Peyer's patch (tissue), 4 donors: ENCODE measurements at places on chromosomes 5 and 9.

DNA sequence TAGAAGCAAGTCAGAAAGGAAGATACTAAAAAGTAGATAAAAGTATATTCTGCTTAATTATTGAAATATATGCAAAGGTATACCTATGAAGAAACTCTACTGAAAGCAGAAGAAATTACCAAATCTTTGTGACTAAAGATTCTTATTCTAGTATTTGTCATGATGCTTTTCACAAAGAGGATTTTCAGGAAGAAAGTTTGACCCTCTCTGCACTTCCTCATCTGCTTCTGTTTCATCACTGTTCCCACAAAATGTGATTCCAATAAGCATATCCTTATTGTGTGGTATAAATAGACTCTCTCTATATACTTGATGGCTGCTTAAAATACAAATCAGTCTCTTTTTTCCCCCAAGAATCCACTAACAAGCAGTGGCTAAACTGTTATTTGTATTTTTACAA is 2139.6 kb upstream of the ACO1 start:
- no peaks in the 10 kb centered on the region for H3K27me3 ChIP-seq
- H3K36me3 ChIP-seq, result no peaks in the 10 kb centered on the region
- DNase-seq, result no peak
- no peaks in the 10 kb centered on the region for H3K4me1 ChIP-seq
- no peak overlapping the region for H3K4me3 ChIP-seq

- no peaks in the 10 kb centered on the region for H3K4me1 ChIP-seq
- H3K27ac ChIP-seq, result no peak overlapping the region
- H3K4me3 ChIP-seq, result no peak overlapping the region
- no peaks in the 10 kb centered on the region for H3K27me3 ChIP-seq
Measured at GRCh38 chr9:14327036-14327435, 13.1 kb upstream of the NFIB start.

GRCh38 chr5:78458843-78459242 is 98.4 kb downstream of the SCAMP1 start:
- H3K4me3 ChIP-seq, result no peak overlapping the region
- H3K27me3 ChIP-seq, result no peaks in the 10 kb centered on the region
- no peak for DNase-seq
- H3K27ac ChIP-seq, result no peak overlapping the region
- no peaks in the 10 kb centered on the region for H3K4me1 ChIP-seq

DNA sequence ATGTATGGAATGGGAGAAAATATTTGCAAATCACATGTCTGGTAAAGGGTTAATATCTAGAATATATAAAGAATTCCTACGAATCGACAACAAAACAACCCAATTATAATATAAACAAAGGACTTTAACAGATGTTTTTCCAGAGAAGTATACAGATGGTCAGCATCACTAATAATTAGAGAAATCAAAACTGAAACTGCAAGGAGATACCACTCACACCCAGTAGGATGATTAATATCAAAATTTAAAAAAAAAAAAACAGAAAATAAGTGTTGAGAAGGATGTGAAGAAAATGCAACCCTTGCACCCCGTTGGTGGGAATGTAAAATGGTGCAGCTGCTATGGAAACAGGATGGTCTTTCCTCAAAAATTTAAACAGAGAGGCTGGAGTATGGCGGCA is 34.6 kb upstream of the F2R start:
- H3K27ac ChIP-seq, result no peak overlapping the region
- H3K4me3 ChIP-seq, result no peak overlapping the region
- no peaks in the 10 kb centered on the region for H3K36me3 ChIP-seq
- no peaks in the 10 kb centered on the region for H3K27me3 ChIP-seq
- no peak for DNase-seq

- no peak overlapping the region for H3K4me3 ChIP-seq
- no peak overlapping the region for H3K27ac ChIP-seq
- H3K27me3 ChIP-seq, result no peaks in the 10 kb centered on the region
Measured at GRCh38 chr9:36865731-36866635, 168.1 kb downstream of the PAX5 start.

- H3K4me1 ChIP-seq, result no peaks in the 10 kb centered on the region
- H3K36me3 ChIP-seq, result peaks cover 7% of the 10 kb centered on the region
- no peak for DNase-seq
- H3K4me3 ChIP-seq, result no peak overlapping the region
- no peaks in the 10 kb centered on the region for H3K27me3 ChIP-seq
- H3K27ac ChIP-seq, result no peak overlapping the region
Measured at GRCh38 chr5:72214168-72214567, 105.9 kb downstream of the MRPS27 start.

- no peaks in the 10 kb centered on the region for H3K27me3 ChIP-seq
- H3K4me1 ChIP-seq, result no peaks in the 10 kb centered on the region
- peak; percentile 78 for DNase-seq
- H3K36me3 ChIP-seq, result no peaks in the 10 kb centered on the region
- H3K4me3 ChIP-seq, result no peak overlapping the region
Measured at GRCh38 chr9:117491491-117491890, 76.6 kb upstream of the ASTN2 start.

- H3K4me3 ChIP-seq, result no peak overlapping the region
- DNase-seq, result no peak
- H3K27ac ChIP-seq, result no peak overlapping the region
- H3K4me1 ChIP-seq, result no peaks in the 10 kb centered on the region
- H3K36me3 ChIP-seq, result no peaks in the 10 kb centered on the region
- H3K27me3 ChIP-seq, result no peaks in the 10 kb centered on the region
Measured at GRCh38 chr5:2373631-2374030, 377.8 kb downstream of the IRX2 start.

- H3K4me3 ChIP-seq, result no peak overlapping the region
- DNase-seq, result no peak
- H3K4me1 ChIP-seq, result no peaks in the 10 kb centered on the region
- no peak overlapping the region for H3K27ac ChIP-seq
- H3K27me3 ChIP-seq, result no peaks in the 10 kb centered on the region
Measured at GRCh38 chr9:78692871-78693270, 395.9 kb downstream of the PSAT1 start.

DNA sequence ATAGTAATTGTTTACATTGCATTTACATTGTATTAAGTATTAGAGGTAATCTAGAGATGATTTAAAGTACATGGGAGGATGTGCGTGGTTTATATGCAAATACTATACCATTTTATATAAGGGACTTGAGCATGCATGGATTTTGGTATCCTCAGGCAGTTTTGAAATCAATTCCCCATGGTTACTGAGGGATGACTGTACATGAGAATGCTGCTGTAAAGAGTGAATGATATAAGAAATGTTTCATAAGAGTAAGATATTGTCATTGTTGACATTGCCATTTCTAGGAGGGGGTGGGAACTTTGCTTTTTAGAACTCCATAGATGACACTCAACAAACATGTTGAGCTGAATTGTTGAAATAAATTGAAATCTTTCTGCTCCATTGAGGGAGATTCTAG is 185.0 kb downstream of the SEMA6A start:
- no peak for DNase-seq
- H3K4me1 ChIP-seq, result no peaks in the 10 kb centered on the region
- no peak overlapping the region for H3K4me3 ChIP-seq
- no peaks in the 10 kb centered on the region for H3K36me3 ChIP-seq

DNA sequence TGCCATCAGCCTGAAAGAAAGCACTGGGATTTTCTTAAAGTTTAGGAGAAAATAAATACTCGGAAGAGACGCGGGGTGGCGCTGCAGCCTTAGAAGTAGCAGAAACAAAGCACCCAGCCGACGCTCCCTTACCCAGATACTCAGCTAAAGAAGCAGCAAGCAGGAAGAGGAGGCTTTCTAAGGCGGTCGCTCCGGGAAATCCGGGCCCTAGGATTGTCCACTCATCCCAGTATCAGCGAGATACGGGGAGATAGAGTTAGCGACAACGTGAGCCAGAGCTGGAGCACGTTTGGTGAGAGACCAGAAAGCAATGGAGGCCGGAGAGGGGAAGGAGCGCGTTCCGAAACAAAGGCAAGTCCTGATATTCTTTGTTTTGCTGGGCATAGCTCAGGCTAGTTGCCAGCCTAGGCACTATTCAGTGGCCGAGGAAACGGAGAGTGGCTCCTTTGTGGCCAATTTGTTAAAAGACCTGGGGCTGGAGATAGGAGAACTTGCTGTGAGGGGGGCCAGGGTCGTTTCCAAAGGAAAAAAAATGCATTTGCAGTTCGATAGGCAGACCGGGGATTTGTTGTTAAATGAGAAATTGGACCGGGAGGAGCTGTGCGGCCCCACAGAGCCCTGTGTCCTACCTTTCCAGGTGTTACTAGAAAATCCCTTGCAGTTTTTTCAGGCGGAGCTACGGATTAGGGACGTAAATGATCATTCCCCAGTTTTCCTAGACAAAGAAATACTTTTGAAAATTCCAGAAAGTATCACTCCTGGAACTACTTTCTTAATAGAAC is at the start of gene PCDHB2:
Gene PCDHB2 (plus strand): TSS at position 135 of the 782 bp plus-strand sequence. CDS start 176 bp downstream, at position 311.
- no peaks in the 10 kb centered on the region for H3K36me3 ChIP-seq
- H3K27ac ChIP-seq, result no peak within 1 kb of the TSS
- no peak within 1 kb of the TSS for H3K4me3 ChIP-seq
- H3K27me3 ChIP-seq, result no peaks in the 10 kb centered on the region
- DNase-seq, result no peak

DNA sequence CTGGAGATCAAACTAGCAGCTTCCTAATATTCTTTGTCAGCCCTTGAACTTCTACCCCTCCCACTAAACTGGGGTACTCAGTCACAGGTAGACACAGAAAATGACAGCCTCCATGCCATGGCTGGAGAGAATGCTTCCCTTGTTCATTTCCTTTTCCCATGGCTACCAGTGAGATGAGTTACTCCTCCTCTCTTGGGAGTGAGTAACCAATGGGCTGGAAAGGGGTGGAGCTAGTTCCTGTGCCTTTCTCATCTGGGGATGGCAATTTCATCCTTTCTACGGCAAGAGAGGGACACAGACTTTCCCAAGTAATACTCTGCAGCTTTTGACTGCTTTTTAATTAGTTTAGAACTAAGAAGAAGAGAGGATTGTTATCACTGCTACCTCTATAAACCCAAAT is 1045.6 kb upstream of the WWC1 start:
- H3K4me3 ChIP-seq, result no peak overlapping the region
- H3K27me3 ChIP-seq, result no peaks in the 10 kb centered on the region
- no peak overlapping the region for H3K27ac ChIP-seq
- H3K4me1 ChIP-seq, result no peaks in the 10 kb centered on the region

DNA sequence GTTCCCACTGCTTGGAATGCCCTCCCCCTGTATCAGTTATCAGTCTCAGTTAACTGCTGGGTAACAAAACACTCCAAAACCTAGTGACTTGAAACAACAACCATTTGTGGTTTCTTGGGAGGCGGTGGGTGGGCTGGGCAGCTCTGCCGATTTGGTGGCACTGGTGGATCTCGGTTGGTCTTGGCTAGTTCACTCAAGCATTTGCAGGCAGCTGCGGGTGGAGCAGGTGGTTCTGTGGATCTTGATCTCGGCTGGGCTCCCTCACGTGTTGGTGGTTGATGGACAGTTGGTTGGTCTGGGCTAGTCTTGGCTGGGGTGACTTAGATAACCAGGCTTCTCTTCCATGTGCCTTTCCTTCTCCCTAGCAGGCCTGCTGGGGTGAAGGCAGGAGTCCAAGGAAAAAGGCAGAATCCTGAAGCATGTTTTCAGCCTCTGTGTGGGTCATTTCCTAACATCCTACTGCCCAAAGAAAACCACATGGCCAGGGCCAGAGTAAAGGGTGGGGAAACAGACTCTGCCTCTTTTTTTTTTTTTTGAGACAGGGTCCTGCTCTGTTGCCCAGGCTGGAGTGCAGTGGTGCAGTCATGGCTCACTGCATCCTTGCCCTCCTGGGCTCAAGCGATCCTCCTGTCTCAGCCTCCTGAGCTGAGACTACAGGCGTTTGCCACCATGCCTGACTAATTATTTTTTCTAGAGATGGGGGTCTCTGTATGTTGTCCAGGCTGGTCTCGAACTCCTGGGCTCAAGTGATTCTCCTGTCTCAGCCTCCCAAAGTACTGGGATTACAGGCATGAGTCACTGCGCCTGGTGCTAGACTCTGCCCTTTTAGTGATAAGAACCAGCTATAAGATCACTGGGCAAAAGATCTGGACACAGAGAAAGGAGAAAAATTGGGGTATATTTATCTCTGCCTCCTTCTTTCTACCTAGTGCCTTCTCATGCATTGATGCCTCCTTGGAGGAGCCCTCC is 183.7 kb downstream of the RGS3 start:
- no peaks in the 10 kb centered on the region for H3K27me3 ChIP-seq
- no peak overlapping the region for H3K27ac ChIP-seq
- H3K4me1 ChIP-seq, result no peaks in the 10 kb centered on the region
- no peak overlapping the region for H3K4me3 ChIP-seq
- no peaks in the 10 kb centered on the region for H3K36me3 ChIP-seq

DNA sequence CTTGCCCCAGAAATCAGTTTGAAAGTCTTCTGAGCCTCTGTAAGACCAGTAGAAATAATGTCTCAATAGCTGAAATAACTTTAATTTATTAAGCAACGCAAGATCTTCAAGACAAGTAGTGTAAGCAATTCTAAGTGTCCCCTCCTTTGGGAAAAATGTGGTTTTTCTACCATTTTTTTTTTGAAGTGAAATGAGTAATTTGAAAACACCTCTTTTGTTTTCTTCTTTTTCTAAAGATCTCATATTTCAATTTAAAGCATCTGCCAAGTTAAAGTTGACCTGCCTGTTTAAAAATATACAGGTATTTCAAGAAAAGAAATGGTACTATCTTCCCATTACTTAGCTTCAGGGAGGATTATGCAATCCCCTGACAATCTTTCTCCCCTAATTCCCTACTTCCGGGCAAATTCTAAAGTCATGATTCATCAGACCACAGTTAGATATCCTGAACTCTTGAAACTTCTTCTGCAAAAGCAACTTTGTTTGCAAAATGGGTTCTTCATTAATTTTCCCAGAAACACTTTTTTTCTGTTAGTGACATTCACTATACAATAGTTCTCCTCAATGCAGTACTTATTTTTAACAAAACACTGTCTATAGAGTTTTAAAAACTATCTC is 7.8 kb upstream of the ANXA1 start:
- DNase-seq, result no peak
- H3K4me1 ChIP-seq, result peaks cover 2% of the 10 kb centered on the region

GRCh38 chr5:102866237-102866600 is 111.1 kb downstream of the PAM start:
- H3K27ac ChIP-seq, result peak overlapping the region; percentile 45
- peaks cover 12% of the 10 kb centered on the region for H3K4me1 ChIP-seq
- no peak for DNase-seq

GRCh38 chr5:141641634-141642267 is 5.0 kb downstream of the RELL2 start:
- peaks cover 29% of the 10 kb centered on the region for H3K36me3 ChIP-seq
- no peak overlapping the region for H3K4me3 ChIP-seq
- H3K27me3 ChIP-seq, result no peaks in the 10 kb centered on the region
- no peak for DNase-seq

GRCh38 chr9:91059713-91060112 is 258.1 kb downstream of the SYK start:
- DNase-seq, result no peak
- no peak overlapping the region for H3K4me3 ChIP-seq
- H3K36me3 ChIP-seq, result no peaks in the 10 kb centered on the region

GRCh38 chr9:90002397-90003271 is 397.8 kb downstream of the GADD45G start:
- no peak overlapping the region for H3K27ac ChIP-seq
- H3K4me1 ChIP-seq, result peaks cover 42% of the 10 kb centered on the region

- H3K36me3 ChIP-seq, result no peaks in the 10 kb centered on the region
- no peak within 1 kb of the TSS for H3K4me3 ChIP-seq
- no peaks in the 10 kb centered on the region for H3K27me3 ChIP-seq
- no peak within 1 kb of the TSS for H3K27ac ChIP-seq
Measured at GRCh38 chr9:94084314-94084713, at the start of gene PTPDC1. PTPDC1 (plus strand) TSS chr9:94084464; CDS start chr9:94084531, 67 bp downstream.
